Activated CD4-positive, alpha-beta memory T cell treated with anti-CD3 and anti-CD28 coated beads, Interleukin-2, amount 10 ng/mL, durations not matched to agents 7 days and 5 days (primary cell): ENCODE measurements at places on chromosomes 7 and 10.

GRCh38 chr7:71488308-71488707, 356.4 kb downstream of the GALNT17 start:
- no peak for DNase-seq

GRCh38 chr10:33783557-33783956, 449.1 kb upstream of the NRP1 start:
- DNase-seq: no peak

- DNase-seq: no peak
Measured at GRCh38 chr10:3828404-3829155, 43.6 kb upstream of the KLF6 start.

DNA sequence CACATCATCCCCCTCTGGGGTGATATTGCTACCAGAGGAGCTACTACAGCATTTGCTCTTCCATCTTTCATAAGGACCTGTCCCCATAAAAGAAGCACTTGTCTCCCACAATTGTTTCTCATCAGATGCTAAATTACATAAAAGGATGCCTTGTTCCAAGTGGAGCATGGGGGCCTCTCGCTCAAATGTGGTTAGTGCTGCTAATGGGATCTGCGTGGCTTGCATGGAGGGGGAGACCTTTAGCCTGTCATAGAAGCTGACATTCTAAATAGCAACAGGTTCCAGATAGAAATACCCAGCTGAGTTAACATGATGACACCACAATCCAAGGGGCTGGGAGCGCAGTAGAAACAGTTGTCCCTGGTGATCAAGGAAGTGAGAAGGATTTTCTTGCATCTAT, 257.9 kb downstream of the SFMBT2 start:
- no peak for DNase-seq

DNA sequence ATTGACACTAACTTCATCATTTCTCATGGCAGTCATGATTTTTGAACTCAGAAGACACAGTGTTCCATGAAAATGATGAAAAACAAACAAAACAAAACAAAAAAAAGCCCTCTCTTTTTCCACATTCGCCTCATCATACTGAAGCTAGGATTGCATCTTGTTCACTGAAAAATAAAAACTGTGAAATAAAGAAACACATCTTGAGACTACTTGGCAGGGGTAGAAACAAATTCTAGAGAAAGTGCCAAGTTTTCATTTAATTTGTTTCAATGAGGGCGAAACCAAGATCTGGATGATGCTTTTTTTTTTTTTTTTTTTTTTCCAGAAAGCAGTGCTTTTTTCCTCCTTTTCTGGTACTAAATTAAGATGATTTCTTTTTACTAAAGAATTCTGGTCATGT, 350.4 kb upstream of the ETV1 start:
- no peak for DNase-seq

GRCh38 chr7:77565917-77566316, 28.8 kb downstream of the PTPN12 start:
- no peak for DNase-seq

GRCh38 chr10:87054373-87055295, 34.5 kb downstream of the FAM25A start:
- no peak for DNase-seq

GRCh38 chr7:3128857-3129490, 85.3 kb upstream of the CARD11 start:
- no peak for DNase-seq

GRCh38 chr10:57905861-57906260, 361.8 kb downstream of the IPMK start:
- DNase-seq: no peak

- no peak for DNase-seq
Measured at GRCh38 chr10:35508647-35509046, 96.5 kb upstream of the GJD4 start.

GRCh38 chr7:1114088-1114487, 26.2 kb downstream of the GPER1 start:
- DNase-seq: no peak

DNA sequence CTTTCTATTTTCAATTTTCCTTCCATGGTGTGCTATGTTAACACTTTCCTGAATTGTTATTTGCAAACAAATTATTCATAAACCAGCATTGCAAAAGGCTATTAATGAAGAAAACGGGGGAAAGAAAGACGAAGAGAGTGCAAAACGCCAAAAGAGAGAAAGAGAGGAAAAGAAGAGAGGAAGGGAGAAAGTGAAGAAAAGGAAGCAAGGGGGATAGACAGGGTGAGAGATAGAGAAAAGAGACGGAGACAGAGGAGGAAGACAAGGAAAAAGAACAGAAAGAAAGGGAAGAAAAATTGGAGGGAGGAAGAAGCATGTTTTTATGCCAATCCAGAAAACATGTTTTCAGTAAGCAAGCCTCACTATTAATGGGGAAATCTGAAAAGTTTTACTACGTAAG, 310.6 kb downstream of the TFEC start:
- DNase-seq: no peak

- DNase-seq: no peak
Measured at GRCh38 chr7:87173471-87173870, 21.2 kb downstream of the DMTF1 start.
